Smooth muscle cell of bladder (primary cell): ENCODE measurements at places on chromosomes 2 and 18. TPM values are rescaled to one million over a fixed set of nuclear protein-coding genes. Genes with fewer than 3 reads are reported as not detected.

The SULT1C2 gene
- total RNA-seq = under 0.01 and 0.83 TPM in 2 replicates

The ABCG5 gene
- total RNA-seq = not detected in 2 replicates

The CFC1B gene
- not detected in 2 replicates for total RNA-seq

The COL6A3 gene
- 2,030 and 2,143 TPM in 2 replicates for total RNA-seq

The FAM237A gene
- total RNA-seq = not detected in 2 replicates

The MPHOSPH10 gene
- total RNA-seq = 18.1 and 19.5 TPM in 2 replicates

The TPO gene
- not detected in 2 replicates for total RNA-seq

The INSIG2 gene
- total RNA-seq = 6.1 and 10.7 TPM in 2 replicates

The IL1R2 gene
- total RNA-seq = 1.1 and 1.7 TPM in 2 replicates

The ZNG1B gene
- 42.5 and 44.0 TPM in 2 replicates for total RNA-seq

The ZSWIM2 gene
- total RNA-seq = under 0.01 and 0.09 TPM in 2 replicates

The ARHGAP15 gene
- total RNA-seq = 0.09 and 0.14 TPM in 2 replicates

The CAVIN2 gene
- total RNA-seq = 10.4 and 16.4 TPM in 2 replicates

The ESCO1 gene
- 10.2 and 13.8 TPM in 2 replicates for total RNA-seq

The DAW1 gene
- 0.14 and 0.55 TPM in 2 replicates for total RNA-seq

The ICOS gene
- not detected in 2 replicates for total RNA-seq

The RNF125 gene
- 0.28 TPM in 2 replicates for total RNA-seq

The CAPN13 gene
- total RNA-seq = not detected in 2 replicates

The CYRIA gene
- 2.8 and 3.7 TPM in 2 replicates for total RNA-seq

The GYPC gene
- total RNA-seq = 125 and 132 TPM in 2 replicates

The NEU2 gene
- not detected in 2 replicates for total RNA-seq

The SLC39A10 gene
- total RNA-seq = 71.6 and 76.8 TPM in 2 replicates

The GKN1 gene
- total RNA-seq = not detected in 2 replicates

The DPYSL5 gene
- not detected in 2 replicates for total RNA-seq

The SULT1C3 gene
- not detected in 2 replicates for total RNA-seq

The NEU4 gene
- total RNA-seq = under 0.01 TPM in 1 of 2 replicates, not detected in the other

The LNPK gene
- total RNA-seq = 20.1 and 28.8 TPM in 2 replicates

The TEKT4 gene
- total RNA-seq = not detected in 2 replicates

The UNC80 gene
- not detected in 2 replicates for total RNA-seq

The HOXD13 gene
- 0.09 and 0.28 TPM in 2 replicates for total RNA-seq

The RAB27B gene
- total RNA-seq = 23.0 and 30.2 TPM in 2 replicates

The CROCC2 gene
- 0.09 and 0.14 TPM in 2 replicates for total RNA-seq

The TM4SF20 gene
- under 0.01 and 0.09 TPM in 2 replicates for total RNA-seq

The PSMA8 gene
- not detected in 2 replicates for total RNA-seq

The GLI2 gene
- total RNA-seq = 6.4 and 11.3 TPM in 2 replicates

The KLHL30 gene
- total RNA-seq = 0.46 and 0.57 TPM in 2 replicates

The MIB1 gene
- 42.8 and 55.6 TPM in 2 replicates for total RNA-seq

The GPC1 gene
- total RNA-seq = 52.1 and 57.9 TPM in 2 replicates

The KATNAL2 gene
- 3.4 and 3.6 TPM in 2 replicates for total RNA-seq

The KCNF1 gene
- 0.14 TPM in 1 of 2 replicates, not detected in the other for total RNA-seq

The RGPD3 gene
- total RNA-seq = 0.09 and 0.14 TPM in 2 replicates

The TMEM169 gene
- 0.09 and 0.14 TPM in 2 replicates for total RNA-seq

The FSHR gene
- not detected in 2 replicates for total RNA-seq

The CLHC1 gene
- total RNA-seq = 6.4 and 8.0 TPM in 2 replicates
